GM13976 (cell line): ENCODE measurements at places on chromosomes 16 and 17.

GRCh38 chr17:41251261-41251660 is 1.8 kb downstream of the KRTAP9-4 start:
- DNase-seq = peak; percentile 0

GRCh38 chr17:44911133-44912001 is 3.9 kb downstream of the GFAP start:
- DNase-seq = peak; percentile 80

GRCh38 chr17:27264068-27264812 is 29.7 kb upstream of the WSB1 start:
- DNase-seq = no peak

- no peak for DNase-seq
These were observed 26.3 kb downstream of the MARF1 start for GRCh38 chr16:15616475-15617165.

DNA sequence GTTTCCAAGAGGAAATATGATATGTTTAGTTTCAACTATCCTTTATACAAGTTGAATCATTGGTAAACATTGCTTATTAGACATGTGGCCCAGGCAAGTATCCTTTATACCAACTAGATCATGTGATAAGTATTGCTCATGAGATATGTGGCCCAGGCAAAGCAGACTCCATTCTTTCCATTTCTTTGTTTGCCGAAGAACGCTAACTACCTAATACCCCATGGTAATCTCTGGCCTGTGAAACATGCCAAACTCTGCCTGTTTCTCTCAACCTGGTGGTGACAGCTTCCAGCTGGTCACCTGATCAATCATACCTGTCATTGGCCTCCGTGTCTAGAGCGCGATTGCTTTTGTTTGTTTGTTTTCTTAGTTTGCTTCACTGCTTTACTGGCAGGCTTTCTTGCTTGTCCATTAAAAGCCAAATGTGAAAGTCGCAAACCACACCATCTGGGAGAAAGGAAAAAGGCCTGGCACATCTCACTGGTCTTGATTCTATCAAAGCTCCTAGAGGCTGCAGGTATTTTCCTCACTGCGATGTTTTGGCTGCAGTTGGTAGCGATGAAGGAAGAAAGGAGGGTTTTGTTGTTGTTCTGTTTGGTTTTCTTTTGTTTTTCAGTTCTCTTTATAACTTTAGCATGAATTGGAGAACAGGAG is 686.2 kb downstream of the KCNJ2 start:
- no peak for DNase-seq

GRCh38 chr16:72012607-72013006 is 4.1 kb downstream of the DHODH start:
- DNase-seq = no peak

DNA sequence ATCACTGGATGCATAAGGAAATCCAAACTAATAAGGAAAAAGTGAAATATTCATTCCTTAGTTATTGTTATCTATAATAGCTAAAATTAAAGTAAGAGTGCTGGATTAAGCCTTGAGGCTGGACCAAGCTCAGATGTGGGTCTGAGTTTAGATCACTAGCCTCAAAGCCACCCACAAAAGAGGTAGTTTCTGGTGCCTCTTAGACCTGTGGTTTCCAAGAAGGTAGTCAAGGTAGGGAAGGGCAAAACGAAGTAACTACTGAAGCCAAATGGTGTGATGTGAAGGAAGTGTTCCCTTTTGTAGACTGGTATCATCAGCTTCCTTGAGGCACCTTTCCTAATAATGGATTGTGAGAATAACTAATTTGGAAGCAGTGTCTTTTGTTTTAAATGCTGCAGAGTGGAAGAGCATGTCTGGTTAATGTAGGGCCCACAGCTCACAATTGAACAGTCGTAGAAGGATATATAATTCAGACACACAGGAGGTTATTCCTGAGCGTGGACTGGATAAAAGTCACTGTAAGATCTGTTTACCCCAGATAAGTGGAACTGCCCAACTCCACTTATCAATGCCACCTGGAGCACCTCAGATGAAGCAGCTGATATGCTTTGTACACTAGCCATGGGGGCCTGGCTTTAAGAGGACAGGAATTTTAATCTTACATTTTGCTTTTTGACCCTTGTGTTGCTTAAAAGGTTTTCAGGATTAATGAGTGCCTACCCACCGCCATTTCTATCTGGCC is 31.7 kb upstream of the LCMT1 start:
- no peak for DNase-seq

DNA sequence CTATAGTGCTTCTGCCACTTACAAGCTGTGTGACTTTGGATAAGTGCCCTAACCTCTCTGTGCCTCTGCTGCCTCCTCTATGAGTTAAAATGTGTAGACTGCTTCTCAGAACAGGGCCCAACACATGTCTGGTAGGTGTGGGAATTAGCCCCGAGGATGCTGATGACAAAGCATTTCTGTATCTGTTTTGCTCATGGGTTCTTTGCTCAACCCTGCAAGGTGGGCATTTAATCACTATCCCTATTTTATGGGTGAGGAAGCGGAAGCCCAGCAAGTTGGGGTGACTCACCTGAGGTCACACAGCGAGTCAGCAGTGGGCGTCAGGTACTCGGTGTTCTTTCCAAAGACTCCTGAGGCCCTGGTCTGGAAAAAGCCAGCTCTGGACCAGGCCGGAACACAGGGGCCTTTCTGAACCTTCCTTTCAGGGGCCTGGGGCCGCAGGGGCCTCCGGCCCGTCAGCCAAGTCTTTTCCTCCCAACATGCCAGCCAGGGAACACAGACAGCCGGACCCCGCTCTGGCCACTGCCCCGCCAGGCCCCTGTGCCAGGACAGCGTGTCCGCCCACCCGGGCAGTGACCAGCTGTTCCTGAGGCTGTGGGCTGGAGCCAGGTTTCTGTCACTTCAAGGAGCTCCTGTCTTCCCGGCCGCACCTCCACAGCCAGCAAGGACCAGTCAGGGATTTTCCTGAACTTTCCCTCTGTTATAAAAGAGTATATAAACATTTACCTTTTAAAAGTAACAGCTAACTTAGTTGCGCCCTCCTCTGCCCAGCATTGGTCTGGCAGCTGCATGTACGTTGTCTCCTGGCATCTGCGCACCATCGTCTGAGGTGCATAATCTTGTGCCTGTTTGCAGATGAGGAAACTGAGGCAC is 62.5 kb downstream of the SREBF1 start:
- no peak for DNase-seq

- DNase-seq = no peak
These were observed 3.9 kb upstream of the LUC7L3 start for GRCh38 chr17:50715471-50715870.

GRCh38 chr17:37291351-37291750 is 84.4 kb upstream of the C17orf78 start:
- no peak for DNase-seq

- no peak for DNase-seq
These were observed 141.2 kb upstream of the ZFHX3 start for GRCh38 chr16:73189136-73189535.

DNA sequence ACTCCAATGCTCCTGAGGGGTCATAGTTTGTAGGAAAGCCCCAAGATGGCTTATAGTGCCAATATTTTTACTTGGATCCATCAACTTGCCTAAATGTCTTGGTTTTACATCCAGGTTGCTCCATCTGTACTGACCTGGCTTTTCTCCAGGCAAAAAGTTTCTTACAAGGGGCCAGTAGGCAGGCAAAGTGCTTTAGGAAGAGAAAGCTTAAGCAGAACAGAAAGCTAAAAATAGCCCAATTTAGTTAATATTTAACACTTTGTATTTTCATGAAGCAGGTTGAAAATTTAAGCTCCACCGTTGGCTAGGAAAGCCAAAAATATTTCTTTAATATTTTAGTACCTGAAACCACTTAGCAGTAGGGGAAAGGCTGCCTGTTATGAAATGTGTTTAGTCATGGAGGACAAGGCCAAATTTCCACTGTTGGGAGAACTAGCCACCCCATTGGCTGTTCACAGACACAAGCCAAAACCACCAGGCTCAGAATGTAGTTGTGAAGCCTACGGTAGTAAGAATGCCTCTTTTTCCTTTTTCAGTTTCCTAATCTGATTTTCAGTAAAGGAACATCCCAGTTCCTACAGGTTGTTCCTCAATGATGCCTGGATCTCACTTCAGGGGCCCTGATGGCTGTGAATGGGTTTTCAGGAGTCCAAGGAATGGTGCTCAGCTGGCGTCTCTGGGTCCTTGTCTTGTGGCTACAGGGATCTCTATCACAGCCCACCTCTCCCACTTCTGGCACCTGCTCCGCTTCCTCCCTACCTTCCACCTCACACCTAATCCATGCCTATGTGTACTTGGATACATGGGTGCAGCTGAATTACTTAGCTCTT is 324.8 kb downstream of the PMP22 start:
- no peak for DNase-seq

DNA sequence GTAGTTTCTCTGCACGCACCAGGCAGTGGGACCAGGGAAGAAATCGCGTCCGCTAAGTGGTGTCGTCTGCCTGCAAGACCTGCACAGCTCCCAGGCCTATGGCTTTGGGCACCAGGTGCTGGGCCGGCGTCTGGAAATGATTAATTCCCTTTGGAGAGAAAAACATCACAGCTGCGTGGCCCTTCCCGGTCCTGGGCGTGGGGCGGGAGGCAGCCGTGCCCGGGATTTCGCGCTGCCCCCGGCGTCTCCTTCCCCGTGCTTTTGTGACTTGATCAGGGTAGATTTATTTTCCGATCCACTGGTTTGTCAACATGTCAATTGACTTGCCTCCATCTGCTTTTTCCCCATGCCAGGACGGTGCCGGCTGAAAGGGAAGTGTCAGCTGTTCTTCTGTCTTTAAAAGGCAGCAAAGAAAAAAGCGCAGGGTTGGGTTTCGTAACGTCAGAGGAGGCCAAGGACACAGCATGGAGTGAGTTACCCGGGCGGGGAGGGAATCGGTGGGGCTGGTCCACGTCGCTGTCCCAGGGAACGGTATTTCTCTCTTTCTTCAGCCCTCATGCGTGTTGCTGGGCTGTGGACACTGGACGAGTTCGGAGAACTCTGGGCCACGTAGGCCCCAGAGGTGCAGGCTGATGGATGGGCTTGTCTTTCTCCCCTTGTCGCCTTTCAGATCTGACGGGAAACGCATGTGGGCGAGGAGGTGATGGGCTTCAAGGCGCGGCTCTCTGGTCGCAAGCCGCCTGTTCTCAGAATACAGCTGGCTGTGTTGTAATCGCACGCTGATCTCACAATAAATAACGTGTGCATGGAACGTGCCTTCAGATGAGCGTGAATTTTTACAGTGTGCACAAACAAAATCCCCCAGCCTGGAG is 188.1 kb upstream of the ZNF469 start:
- no peak for DNase-seq

GRCh38 chr17:70168977-70169708 is at the start of gene KCNJ2:
TSS of gene KCNJ2 (plus strand) at chr17:70169532. CDS start at chr17:70175040, 5,508 bp downstream.
- peak; percentile 90 for DNase-seq

DNA sequence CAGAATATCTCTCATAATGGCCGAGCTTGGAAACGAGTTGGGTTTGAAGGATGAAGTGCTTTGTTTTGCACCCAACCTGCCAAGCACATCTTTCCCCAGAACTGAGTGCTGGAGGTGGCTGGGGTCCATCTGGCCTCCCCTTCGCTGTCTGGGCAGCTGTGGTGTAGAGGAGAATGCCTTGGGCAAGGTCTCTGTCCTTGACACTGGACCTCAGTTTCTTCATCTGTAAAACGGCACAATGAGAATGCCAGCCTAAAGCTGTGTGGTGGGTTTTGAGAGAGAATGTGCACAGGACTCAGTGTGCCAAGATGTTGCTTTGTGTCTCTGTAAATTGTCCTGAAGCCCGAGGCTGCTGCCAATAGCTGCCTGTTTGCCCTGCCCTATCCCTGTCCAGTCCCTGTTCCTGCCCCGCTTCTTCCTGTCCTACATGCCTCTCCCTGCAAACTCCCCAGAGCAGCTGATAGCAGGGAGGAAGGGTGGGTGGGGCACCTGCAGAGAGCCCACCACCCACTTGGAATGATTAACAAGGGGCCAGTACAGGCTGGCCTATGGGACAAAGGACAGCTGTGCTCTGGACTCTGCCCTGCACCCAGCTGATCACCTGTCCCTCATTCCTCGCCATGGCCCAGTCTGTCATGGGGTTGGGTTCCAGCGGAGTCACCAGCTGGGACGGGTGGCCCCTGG is 15.3 kb downstream of the LASP1 start:
- no peak for DNase-seq

DNA sequence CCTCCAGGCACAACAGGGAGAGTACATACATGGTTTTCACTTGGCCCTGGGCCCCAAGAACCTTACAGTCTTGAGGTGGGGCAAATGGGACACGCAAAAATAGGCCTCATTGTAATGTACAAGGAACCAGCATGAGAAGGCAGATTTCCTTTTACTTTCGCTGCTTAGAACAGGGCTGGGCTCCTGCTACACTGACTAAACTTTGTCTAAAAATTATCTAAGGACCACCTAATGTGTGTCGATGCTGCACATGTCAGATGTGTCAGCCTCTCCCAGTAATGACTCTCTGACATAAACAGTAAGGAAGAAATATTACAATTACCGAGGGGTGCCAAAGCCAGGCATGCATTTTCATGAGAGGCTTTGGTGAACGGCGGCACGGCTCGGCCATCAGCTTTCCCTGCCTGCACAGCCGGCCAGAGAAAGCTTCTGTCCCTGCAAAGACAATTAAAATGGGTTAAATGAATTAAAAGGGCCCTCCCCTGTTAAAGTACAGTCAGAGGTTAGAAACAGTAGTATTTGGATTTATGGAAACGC is 224.2 kb upstream of the IRX3 start:
- no peak for DNase-seq

GRCh38 chr16:50300942-50301625 is 34.7 kb downstream of the ADCY7 start:
- no peak for DNase-seq

DNA sequence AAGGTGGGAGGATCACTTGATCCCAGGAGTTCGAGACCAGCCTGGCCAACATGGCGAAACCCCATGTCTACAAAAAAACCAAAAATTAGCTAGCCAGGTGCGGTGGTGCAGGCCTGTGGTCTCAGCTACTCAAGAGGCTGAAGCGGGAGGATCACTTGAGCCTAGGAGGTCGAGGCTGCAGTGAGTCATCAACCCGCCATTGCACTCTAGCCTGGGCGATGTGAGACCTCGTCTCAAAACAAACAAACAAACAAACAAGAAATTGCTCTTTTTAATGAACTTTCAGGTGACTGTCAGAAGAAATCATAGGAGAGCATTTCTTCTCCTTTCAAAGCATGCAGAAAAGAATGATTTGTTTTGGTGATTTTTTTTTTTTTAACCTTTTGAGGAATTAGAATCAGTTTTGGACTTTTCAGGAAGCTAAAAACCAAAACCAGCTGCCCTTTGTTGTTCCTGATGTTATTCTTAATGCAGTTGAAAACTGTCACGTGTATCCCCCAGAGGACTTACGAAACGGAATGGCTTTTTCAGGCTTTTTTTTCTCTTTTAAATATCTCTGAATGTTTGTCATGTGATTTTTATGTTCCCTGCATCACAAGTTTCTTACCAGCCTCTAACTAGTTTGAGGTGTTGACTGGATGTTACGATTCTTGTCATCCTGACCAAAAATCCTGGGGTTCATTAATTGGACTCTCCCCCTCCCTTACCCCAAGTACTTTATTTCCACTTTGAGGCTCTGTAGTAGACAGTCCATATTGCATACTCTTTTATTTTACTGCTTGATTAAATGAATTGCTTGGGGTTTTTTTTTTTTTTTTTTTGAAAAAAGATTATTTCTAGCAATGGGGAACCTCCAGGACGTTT is 34.1 kb downstream of the SNX29 start:
- no peak for DNase-seq

- no peak for DNase-seq
These were observed 8.9 kb upstream of the NME1 start for GRCh38 chr17:51144266-51145022.

- DNase-seq = peak; percentile 75
These were observed 11.7 kb downstream of the ZFHX3 start for GRCh38 chr16:73036074-73036826.
